ENCODE measurements at places on chromosomes 6 and 20.

DNA sequence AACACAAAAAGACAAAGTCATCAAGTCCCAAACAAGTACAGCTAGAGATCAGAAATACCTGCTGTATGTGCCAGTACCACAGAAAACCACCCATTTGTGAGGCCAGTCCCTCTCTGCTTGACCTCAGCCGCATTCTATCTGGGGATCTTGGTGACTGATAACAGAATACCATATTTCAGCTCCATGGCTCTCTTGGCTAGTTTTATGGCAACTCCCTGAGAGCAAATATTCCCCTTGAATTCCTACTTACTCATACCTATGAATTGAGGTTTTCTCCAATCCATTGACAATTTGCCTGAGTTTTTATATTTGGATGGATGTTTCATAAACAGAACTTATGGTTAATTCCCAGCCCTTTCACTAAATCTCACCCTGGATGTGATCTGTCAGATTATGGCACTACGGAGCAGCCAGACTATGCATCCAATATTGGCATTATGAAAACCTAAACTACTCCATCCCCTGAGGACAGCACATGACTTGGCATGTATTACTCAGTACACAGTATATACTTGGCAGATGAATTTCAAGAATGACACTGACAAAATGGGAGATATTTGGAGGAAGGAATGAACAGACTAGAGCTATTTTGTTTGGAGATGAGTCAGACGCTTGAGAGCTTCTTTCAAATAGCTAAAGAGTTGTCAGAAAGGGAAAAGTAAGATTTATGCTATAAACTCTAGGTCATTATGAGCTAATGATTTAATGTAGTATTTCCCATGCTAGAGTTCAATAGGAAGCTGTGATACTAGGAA lies 95.7 kb downstream of the PRDM1 start:
- no peak for DNase-seq

GRCh38 chr20:59746155-59746554 lies 141.8 kb downstream of the PHACTR3 start:
- no peak for DNase-seq

DNA sequence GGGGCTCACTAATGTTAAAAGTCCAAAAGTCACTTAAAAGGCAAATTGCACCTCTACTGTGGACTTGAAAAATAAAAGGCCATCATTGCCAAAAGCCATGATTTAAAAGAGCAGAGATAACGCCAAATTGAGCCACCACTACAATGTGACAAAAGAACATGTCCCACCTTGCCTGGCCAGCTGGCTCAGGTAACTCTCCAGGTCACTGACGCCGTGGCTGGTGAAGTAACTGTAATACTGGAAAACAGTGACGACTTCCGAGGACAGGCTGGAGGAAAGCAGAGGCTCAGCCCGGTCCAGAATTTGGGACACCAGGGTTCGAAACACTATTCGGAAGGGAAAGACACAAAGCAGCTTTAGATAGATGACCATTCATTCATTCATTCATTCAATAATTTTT lies 29.3 kb upstream of the ARMH2 start:
- DNase-seq = no peak

- no peak for DNase-seq
Observed at GRCh38 chr20:50049442-50050026, 63.4 kb downstream of the UBE2V1 start.

DNA sequence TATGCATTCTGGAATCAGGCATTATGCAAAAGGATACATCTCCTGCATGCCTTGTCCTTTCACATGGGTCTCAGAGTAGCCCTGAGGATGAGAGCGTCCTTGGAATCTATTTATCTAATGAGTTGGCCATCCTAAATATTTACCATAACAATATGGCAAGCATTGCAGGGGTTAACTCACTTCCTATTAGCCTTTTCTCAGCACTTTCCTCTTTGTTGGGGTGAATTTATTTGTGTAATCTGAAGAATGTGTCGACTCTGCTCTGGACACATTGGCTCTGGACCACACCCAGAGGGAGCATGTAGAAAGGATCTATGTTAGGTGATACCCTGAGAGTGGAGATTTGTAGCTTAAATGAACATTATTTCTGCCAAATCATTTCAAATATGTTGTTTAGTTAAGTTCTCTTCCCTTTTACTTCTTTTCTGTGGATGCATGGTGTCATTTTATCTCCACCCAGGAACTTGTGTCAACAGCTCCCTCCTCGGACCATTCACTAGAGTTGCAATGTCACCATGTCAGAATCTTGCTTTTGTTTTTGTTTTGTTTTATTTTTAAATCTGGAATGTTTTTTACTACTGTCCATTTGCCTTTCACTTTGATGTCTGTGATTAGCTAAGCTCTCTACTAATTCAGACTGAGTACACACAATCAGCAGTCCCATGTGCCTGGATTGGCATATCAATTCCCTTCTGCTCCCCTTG lies 757.0 kb upstream of the MMS22L start:
- no peak for DNase-seq

GRCh38 chr20:5001174-5002076 lies at the start of gene SLC23A2:
Gene SLC23A2, minus strand, starts transcription at chr20:5001510. Its CDS starts 68,948 bp downstream, at chr20:4932562.
- DNase-seq = peak; percentile 48

DNA sequence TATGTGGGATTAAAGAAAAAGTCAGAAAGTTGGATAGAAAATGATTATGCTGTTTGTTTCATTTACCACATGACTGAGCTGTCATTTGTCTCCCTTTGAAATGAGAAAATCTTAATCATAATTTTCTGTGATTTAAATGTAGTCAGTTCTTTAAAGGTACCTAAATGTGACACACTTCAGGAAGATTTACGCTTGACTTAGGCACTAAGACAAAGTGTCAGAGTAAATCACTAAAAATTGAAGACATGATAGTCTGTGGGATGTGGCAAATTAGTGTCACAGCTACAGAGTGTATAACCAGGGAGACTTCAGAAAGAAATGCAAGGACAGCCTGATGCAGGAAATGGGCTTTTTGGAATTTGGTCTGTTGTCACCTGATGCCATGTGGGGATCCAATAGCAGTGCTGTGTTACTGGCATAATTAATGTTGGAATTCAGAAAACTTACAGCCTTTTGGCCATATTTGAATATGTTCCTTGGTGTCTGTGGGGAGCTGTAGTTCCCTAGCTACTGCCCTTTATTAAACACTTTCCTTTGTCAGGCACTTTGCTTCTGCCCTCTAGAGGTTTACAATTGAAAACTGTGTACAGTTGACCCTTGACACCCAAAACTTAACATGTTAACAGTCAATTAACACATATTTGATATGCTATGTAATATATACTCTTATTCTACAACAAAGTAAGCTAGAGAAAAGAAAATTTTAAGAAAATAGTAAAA lies 493.8 kb downstream of the UTRN start:
- no peak for DNase-seq

GRCh38 chr20:16175322-16175961 lies 397.8 kb downstream of the KIF16B start:
- DNase-seq = peak; percentile 22

DNA sequence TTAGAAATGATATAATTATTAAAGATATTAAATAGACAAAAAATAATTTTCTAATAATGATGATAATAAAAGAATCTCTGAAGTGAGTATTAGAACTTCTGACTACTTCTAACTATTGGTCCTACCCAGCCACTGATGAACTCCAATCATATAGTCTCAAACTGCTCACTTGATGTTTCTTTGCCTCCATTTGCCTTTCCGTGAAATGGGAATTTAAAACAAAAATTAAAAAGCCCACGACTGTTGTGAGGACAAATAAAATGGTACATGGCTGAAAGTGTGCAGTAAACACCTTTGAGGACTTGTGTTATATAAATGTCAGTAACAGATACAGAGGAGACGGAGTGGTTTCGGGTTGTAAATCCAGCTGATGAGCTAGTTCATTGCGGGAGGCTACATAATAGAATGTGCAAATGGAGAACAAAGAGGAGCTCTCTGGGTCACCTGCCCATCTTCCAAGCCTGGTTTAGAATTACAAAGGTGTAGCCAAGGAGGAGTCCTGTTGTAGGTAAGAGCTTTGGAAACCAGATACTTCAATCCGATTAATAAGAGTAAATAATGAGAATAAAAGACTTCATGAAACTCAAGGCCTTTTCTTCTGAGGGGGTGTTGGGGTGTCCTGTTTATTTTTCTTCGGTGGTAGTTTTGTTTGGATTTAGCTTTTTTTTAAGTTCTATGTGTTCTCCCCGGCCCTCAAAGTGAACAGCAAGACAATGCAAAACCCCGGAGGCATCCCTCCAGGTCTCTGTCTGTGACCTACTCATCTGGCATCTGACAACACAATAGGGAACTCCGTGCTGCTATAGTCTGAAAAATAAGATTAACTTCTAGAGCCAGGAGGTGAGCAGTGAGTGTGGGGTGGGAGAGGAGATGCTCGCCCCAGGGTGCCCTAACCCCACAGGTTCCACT lies 4.4 kb upstream of the PXDC1 start:
- DNase-seq = no peak

- peak; percentile 92 for DNase-seq
Observed at GRCh38 chr6:111552241-111552744, 53.4 kb downstream of the TRAF3IP2 start.

GRCh38 chr6:113786168-113786567 lies 71.0 kb upstream of the MARCKS start:
- DNase-seq = no peak

DNA sequence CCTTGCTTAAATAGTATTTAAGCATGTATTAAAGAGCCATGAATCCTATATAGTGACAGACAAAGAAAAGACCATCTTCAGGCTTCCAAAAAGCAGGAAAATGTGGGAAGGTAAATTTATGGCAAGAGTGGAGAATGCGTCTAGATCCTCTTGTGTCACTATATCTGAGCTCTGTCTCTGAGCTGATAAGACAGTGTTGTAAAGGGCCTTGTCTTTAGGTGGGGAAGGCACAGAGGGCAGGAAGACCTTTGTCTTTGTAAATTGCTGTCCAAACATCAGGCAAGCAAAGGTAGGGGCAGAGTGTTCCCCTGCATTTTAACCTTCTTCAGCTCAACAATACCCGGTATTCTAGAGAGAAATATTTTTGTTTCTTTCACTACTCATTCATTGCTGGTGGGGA lies 33.9 kb upstream of the MBOAT1 start:
- DNase-seq = no peak

DNA sequence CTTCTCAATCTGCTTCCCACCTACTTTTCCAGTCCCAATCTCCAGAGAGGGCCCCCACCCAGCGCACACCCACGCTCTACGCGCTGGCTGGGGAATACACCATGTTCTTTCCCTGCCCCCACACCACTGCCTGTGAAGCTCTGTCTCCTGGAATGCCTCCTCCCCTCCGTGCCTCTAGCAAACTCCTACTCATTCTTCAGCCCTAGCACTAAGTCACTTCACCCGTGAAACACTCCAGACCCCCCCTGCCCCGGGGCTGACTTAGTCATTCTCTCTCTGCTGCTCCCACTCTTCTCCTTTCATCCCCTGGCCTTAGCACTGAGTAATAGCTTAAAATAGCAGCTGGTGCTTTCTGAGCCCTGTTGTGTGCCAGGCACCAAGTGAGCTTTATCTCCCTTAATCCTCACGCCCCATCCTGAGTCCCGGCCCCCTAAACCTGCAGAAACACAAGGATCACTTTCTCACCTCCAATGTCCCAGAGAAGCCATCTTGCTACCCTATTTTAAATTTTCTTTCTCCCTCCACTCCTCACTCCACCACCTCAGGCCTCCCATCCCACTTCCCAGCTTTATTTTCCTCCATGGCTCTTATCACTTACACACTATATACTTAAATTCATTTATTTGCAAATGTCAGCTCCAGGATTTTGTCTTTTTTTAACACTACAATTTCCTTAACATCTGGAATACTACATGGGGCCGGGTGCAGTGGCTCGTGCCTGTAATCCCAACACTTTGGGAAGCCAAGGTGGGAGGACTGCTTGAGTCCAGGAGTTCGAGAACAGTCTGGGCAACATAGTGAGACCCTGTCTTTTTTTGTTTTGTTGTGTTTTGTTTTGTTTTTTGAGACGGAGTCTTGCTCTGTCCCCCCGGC lies 6.3 kb upstream of the PARD6B start:
- peak; percentile 85 for DNase-seq

DNA sequence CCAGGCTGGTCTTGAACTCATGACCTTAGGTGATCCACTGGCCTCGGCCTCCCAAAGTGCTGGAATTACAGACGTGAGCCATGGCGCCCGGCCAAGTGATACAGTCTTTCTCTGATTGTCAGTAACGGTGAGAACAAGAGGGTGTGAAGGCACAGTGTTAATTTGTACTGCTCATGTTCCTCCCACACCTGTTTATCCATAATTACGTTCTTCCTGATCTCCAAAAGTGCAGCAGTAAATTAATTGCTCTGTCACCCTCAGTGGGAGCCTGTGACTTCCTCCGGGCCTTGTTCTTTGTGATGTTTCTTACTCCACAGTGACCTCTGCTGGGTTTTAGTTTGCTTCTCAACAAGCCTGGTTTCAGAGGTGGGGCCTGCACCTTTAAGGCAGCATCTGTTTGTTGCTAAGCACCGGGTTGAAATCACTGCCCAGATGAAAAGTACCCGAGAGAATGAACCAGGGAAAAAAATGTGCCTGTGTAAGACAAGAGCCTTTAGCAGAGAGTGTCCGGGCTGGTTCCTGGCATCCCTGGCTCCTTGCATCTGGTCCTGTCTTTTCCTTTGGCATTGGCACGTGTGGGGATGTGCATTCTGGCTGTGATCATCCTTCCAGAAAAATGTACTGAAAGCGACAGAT lies 89.1 kb upstream of the CLDN20 start:
- DNase-seq = peak; percentile 92

GRCh38 chr6:52642368-52642767 lies 28.5 kb upstream of the TMEM14A start:
- peak; percentile 76 for DNase-seq

- no peak for DNase-seq
Observed at GRCh38 chr20:45765980-45766379, 25.7 kb downstream of the WFDC3 start.

DNA sequence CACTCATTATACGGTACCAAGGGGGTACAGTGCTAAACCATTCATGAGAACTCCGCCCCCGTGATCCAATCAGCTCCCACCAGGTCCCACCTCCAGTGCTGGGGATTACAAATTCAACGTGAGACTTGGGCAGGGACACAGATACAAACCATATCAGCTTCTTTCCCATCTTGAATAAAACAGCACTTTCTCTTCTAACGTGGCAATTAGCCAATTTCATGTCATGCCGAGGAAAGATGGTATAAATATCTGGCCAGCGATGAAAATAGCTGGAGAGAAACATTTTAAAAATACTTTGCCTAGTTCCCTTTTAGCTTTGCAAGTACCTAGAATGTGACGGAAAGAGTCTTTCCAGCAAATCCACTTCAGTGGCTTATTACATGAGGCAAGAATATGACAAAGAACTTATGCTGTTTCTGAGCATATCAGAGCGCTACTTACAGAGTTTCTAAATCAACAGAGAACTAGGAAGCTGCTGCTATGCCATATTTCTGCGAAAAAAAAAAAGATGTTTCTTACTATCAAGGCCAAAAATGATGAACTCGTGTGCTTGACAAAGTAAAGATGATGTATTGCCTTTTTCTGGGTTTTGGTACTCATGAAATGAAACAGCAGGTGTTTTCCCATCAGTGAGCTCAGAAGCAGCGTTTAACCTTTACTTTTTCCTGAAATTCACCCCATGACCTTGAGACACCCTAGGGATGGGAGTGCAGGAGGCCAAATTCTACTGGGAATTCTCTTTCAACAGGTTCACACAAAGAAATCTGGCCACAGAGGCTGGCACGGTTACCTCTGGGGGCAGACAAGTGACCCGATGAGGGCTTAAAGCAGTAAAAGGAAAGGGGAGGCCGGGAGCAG lies 37.9 kb downstream of the AGPAT4 start:
- DNase-seq = no peak

GRCh38 chr6:170024940-170025339 lies 265.9 kb downstream of the DLL1 start:
- DNase-seq = no peak

GRCh38 chr6:126380072-126380583 lies 40.2 kb downstream of the CENPW start:
- no peak for DNase-seq

GRCh38 chr6:151236668-151237401 lies 2.9 kb upstream of the AKAP12 start:
- DNase-seq = no peak
